AG08396 (cell line): ENCODE measurements at places on chromosomes 11 and 22.

DNA sequence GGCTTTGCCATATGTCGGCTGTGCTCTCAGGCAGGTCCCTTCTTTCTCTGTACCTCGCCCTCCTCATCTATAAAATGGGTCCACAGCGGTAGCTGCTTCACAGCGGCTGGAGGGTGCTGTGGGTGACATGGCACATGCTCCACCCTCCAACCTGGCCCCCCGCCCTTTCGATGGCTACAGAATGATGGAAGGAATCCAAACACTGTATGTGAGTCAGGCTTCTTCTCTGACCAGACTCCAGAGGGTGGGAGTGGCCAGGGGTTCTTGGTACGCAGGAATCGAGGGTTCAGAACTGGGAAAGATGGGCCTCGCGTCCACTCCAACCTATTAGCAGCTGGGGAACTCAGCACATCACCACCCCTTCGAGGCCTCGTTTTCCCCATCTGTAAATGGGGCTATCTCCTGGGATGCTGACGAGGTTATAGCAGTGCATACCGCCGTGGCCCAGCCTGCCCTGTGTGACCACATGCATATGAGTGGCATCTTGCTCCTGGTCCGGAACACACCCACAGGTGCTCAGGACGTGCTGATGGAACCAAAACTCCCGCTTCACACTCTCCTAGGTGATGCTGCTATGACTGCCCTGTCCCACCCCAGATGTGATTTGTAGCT lies 26.4 kb downstream of the MN1 start:
- peak; percentile 46 for DNase-seq

GRCh38 chr22:23910496-23911190 lies 16.5 kb downstream of the MIF start:
- no peak for DNase-seq

GRCh38 chr11:95289378-95290101 lies 58.5 kb upstream of the SESN3 start:
- no peak for DNase-seq

- no peak for DNase-seq
These were observed 259.5 kb upstream of the CCDC90B start for GRCh38 chr11:83545494-83546260.

GRCh38 chr11:12043959-12044791 lies 35.7 kb upstream of the DKK3 start:
- DNase-seq = peak; percentile 77

- DNase-seq = no peak
These were observed 36.0 kb upstream of the OLFML1 start for GRCh38 chr11:7449211-7449840.

GRCh38 chr11:15750535-15751308 lies 605.6 kb downstream of the SOX6 start:
- no peak for DNase-seq

DNA sequence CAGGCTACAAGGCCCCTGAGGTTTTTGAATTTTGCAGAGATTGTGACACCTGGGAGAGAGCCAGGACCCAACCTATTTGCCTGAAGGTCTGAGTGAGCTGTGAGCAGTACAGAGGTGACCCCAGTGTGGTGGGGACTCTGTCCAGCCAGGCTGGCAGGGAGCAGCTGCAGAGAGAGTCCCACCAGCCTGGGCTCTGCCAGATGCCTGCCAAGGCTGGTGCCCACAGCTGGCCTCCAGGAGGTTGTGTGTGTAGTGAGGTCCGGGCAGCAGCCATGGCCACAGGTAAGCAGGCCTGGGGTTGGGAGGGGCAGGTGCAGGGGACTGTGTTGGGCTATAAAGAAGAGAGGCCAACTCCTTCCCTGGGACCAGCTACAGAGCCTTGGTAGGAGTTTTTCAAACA lies 144.8 kb downstream of the CRYBB2 start:
- DNase-seq = no peak

GRCh38 chr22:31652088-31652487 lies 9.9 kb downstream of the PISD start:
- DNase-seq = no peak

- DNase-seq = no peak
These were observed 123.4 kb downstream of the CSNK2A3 start for GRCh38 chr11:11229647-11230046.

DNA sequence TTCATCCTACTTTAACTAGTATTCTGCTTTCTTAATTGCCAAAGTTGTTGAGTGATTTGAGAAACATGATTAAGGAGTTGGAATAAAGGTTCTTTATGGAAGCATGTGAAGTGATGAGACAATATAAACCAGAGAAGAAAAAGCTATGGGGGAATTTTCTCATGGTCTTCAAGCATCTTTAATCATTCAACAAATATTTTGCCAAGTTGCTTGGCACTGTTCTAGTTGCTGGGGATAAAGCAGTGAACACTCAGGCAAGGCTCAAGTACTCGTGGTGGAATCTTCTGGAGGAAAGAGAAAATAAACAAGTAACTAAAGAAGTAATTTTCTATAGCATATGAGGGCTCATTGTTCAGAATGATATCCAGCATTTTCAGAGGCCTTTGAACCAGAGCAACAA lies 9.2 kb upstream of the PIWIL4 start:
- no peak for DNase-seq

GRCh38 chr11:33542921-33543320 lies 157.7 kb downstream of the C11orf91 start:
- peak; percentile 73 for DNase-seq

DNA sequence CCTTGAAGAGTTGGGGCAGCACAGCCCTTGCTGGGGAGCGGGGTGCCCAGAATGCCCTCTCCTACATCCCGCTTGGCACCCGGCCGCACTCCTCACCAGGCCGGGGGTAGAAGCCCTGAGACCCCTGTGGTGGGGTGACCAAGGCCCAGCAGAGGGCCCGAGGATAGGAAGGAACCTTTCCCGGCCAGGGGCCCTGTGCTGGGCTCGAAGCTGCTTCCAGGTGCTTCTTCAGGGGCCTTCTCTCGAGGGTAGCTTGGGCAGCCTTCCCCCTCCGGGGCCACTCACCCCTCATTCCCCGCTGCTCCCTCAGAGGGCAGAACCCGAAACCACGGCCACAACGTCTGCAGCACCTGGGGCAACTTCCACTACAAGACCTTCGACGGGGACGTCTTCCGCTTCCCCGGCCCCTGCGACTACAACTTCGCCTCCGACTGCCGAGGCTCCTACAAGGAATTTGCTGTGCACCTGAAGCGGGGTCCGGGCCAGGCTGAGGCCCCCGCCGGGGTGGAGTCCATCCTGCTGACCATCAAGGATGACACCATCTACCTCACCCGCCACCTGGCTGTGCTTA lies 752 bp downstream of the MUC2 start:
- DNase-seq = no peak

- no peak for DNase-seq
These were observed 83.7 kb downstream of the FAT3 start for GRCh38 chr11:92308366-92308765.

DNA sequence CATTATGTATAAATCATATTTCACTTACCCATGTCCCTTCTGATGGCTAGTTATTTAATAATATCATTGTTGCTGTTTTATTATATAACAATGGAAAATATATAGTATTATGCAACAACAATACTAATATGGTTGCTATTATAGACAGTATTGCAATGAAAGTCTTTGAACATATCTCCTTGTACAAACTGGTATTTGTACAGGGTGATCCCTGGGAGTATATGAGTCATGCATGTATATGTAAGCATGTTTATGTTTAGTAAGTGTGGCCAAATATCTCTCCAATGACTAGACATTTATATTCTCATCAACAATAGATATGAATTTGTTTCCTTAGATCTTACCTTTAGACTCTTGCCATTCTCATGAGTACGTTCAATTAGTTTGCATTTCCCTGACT lies 55.9 kb downstream of the KCNC1 start:
- peak; percentile 45 for DNase-seq

DNA sequence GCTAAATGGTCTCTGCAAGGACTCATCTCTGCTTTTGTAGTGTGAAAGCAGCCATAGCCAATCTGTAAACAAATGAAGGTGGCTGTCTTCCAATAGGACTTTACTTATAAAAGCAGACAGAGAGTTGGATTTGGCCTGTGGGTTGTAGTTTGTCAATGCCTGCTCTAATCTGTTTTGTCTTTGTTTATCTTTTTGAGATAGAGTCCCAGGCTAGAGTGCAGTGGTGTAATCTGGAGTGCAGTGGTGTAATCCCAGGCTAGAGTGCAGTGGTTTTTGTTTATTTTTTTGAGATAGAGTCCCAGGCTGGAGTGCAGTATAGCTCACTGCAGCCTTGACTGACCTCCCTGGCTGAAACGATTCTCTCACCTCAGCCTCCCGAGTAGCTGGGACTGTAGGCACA lies 8.6 kb downstream of the PPP6R3 start:
- no peak for DNase-seq

DNA sequence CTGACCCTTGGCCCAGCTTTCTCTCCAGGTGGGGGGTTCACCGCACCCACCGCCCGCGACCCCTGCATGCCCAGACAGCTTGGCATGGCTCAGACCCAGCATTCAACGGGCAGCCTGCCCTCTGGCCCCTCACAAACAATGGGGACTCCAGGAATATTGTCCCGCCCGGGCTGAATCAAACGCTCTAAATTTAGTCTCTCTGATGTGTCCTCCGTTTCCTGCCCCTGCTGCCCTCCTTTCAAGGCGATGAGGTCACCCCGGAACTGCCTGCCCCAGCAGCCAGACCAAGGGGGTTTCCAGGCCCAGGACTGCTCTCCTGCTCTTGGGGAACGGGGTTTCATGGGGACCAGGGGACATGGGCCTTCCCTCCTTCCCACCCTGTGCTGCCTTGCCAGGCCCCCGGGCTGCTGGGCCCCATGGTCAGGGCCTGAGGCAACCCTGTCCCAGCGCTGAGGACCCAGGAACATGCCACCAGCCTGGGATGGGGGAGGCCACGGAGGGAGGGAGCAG lies 10.1 kb upstream of the PDGFB start:
- DNase-seq = peak; percentile 82

DNA sequence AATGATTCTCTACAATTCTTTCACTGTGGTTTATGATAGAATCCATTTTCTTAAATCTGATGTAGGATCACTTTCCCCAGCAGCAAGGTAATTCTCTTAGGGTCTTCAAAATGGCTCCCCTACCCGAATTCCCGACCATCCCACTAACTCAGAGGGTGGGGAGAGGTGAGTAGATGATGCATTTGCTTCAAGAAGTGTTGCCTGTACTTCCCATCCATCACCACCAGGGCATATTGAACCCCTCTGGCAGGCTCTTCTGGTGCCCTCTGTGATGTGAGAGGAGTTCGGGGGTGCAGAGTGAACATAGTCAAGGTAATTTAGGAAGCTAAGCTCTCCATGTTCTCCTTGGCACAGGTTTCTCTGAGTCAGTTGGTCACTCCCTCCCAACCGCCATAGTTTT lies 52.3 kb downstream of the ZNRF3 start:
- no peak for DNase-seq

- DNase-seq = no peak
These were observed 4.5 kb downstream of the PRDM10 start for GRCh38 chr11:129998107-129998506.
